K562 (cell line): ENCODE measurements at places on chromosomes 1 and 21. TPM values are rescaled to one million over a fixed set of nuclear protein-coding genes. Genes with fewer than 3 reads are reported as not detected.

Gene TRABD2B
- total RNA-seq, result not detected in 2 replicates

Gene SYT6
- not detected in 2 replicates for total RNA-seq

Gene MAP3K21
- 0.58 and 0.76 TPM in 2 replicates for total RNA-seq

Gene CACNA1S
- not detected in 2 replicates for total RNA-seq

Gene LIN28A
- total RNA-seq, result 5.1 TPM in 2 replicates

Gene HORMAD1
- total RNA-seq, result not detected in 2 replicates

DNA sequence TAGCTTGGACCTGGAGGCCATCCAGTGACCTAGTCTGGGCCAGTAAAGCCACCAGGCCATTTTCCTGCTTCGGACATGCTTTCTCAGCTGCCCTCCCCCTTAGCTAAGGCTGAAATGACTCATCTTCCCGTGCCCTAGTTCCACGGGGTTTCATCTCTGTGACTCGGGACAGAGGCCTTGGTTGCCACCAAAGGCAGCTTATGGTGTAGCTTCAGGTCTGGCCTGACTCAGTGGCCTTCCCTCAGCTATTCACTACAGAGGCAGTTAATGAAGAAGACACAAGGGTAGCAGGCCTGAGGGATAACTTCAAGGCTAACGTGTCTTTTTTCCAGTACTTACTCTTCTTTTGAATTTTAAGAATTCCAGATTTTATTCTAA, 82.4 kb downstream of the PBX1 start:
- no peak for DNase-seq

DNA sequence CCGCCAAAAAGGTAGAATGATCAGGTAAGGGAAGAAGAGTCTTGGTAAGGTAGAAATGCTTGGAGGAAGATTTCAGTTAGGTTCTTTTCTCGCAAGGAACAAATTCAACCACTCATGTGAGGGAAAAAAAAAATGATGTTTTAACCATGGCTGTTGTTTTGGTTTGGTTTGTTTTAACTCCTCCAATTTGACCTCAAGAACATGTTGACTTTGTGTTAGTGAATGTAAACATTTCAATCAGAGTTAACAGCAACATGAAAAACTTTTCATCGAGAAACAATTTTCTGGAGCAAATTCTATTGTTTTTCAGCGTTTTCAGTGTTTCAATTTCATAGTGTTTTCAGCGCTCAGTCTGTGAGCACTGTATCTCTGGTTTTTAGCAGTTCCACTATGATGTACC, 49.0 kb upstream of the PROX1 start:
- DNase-seq, result no peak

- no peak for DNase-seq
Observed at GRCh38 chr1:217315346-217315745, 315.5 kb downstream of the GPATCH2 start.

GRCh38 chr1:225480825-225481434, 53.1 kb upstream of the LBR start:
- peak; percentile 74 for DNase-seq

GRCh38 chr1:228478912-228479711, 8.1 kb upstream of the RNF187 start:
- DNase-seq, result no peak

DNA sequence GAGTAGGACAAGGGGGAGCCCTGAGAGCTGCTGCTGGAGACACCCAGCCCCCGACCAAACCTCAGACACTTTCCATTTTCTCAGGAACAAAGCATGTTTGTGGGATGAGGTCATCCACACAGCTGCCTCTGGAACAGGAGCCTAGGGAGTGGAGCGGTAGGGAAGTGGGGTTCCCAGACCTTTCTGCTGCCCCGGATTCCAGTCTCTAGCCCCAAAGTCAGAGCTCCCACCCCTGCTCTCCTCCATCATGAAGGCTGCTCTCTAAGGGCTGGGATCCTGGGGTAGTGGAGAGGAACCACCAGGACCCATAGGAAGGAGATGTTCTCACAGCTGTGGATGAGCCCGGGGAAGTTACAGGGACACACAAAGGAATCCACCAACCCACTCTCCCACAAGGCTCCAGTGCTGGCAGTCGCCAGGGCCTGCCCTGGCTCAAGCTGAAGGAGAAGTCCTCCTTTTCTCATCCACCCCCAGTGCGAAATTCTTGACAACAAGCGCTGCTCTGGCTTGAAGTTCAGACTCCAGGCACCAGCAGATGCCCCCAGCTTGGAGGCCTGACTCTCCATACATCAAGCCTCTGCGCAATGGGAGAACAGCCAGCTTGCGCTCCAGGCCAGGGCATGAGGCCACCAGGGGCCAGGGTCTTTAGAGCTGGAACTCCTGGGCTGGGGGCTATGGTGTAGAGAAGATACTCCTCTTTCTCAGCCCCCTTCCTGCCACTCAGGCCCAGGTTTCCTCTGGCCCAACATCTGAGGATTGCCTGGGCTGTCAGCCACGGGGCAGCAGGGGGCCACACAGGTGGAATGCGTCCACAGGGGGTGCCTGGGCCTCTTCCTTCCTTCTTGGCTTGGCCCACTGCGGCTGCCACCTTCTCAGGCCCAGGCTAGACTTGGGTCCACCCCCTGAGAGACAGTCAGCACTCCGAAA, 4.5 kb downstream of the FHL3 start:
- no peak for DNase-seq

- no peak for DNase-seq
Observed at GRCh38 chr1:24939675-24940193, 9.7 kb upstream of the RUNX3 start.

GRCh38 chr1:45785583-45785982, 17.8 kb upstream of the MAST2 start:
- no peak for DNase-seq

- DNase-seq, result no peak
Observed at GRCh38 chr21:46131588-46131837, 23.9 kb downstream of the FTCD start.

GRCh38 chr1:86993269-86993985, 79.0 kb downstream of the HS2ST1 start:
- no peak for DNase-seq

- no peak for DNase-seq
Observed at GRCh38 chr1:167717351-167717750, 4.4 kb upstream of the MPZL1 start.

DNA sequence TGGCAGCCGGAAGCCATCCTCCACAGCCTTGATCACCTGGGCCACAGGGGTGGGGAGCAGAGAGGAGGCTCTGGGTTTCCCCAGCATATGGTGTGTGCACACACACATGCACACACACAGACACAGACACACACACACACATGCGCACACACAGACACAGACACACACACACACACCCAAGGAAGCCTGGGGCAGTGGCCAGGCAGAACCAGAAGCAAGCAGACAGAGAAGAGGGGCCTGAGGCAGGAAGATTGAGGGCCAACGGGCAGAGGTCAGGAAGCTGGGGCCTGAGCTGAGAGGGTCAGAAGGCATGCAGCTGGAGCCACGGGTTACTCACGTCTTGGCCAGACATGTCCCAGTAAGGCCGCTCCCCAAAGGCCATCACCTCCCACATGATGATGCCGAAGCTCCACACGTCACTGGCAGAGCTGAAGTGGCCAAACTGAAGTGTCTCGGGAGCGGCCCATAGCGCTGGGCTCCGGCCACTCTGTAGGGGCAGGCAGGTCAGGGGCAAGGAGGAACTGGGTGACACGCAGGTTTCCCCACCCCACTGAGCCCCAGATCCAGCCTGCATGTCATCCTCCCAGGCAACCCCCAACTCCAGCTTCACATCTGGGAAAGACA, 27.4 kb downstream of the CDCA8 start:
- DNase-seq, result peak; percentile 30
